Neural progenitor cell (in vitro differentiated cells): ENCODE measurements at places on chromosomes 16 and 17. TPM values are rescaled to one million over a fixed set of nuclear protein-coding genes. Genes with fewer than 3 reads are reported as not detected.

DNA sequence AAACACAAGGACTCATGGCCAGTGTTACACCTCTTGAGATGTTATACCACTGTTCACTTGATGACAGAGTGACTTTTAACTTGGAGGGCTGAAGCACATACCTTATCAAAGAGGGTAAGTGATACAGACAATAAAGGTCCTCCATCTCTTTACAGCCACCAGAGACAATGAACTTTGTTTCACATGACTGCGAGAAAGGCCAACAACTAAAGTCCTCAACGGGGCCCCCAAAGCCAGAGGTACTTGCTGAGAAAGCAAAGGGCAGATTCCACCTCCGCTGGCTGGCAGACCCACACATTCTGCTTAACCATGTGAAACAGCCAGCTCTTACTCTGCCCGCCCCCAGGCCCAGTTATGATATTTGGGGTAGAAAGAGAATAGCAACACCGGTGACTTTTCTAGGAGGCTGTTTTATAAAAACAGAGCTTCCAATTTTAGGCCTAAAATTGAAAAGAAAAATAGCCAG, 21.4 kb downstream of the DCUN1D3 start:
- no peak for DNase-seq

DNA sequence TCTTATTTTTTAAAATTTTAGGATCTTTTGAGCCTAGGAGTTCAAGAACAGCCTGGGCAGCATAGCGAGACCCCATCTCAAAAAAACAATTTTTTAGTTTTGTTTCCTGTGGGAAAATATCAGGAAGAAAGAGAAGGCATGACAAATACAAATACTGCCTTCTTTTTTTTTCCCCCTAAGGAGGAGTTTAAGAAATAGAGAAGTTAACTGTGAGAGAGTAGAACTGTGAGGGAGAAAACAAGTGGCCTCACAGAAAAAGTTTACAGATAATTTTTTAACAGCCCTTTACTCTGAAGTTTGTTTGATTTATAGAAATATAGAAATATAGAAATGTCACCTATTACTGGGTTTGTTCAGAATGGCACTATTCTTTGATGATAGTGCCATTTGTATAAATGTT, 21.1 kb downstream of the TTYH2 start:
- DNase-seq: no peak

DNA sequence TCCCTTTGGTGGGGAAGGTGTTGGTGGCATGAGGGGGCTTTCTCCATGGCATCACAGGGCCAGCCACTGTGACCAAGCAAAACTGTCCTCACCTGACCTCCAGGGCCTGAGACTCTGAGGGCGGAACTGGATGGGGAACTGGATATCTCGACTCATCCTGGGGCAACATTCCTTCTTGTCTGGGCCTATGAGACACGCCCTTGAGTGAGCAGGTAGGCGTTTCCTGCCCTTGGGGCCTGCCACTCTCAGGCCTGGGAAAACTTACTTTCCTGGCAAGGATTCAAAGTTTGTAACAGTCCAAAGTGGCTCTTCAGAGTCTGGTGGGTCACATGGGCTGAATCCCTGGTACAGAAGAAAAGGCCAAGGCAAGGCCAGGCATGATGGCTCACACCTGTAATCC, 9.6 kb downstream of the MT1X start:
- DNase-seq: no peak

Gene SSTR5
- not detected in 2 replicates for total RNA-seq

DNA sequence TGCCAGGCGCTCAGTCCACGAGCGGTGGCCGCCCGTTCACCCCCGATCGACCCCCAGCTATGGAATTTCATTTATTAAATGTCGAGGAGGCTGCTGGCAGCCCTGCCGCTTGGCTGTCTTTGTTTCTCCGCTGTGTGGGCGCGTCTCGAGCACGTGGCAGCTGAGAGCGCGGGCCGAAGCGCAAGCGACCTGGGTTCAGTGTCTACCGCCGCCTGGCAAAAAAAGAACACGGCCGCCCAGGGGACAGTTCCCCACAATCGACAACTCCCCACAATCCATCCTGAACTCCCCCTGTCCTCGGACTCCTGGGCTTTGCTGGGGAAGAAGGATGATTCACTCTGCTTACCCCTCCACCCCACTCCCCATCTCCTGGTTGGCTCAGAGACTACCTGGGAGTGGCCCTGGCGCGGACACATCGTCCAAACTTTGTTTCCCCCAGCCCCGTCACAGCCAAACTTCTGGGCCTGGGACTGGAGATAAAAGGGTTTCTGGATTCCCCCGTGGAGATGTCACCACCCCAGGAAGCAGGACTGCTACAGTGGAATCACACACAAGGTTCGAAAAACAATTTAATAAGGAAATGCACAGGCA, 1.7 kb upstream of the ANKRD13B start:
- peak; percentile 76 for DNase-seq

DNA sequence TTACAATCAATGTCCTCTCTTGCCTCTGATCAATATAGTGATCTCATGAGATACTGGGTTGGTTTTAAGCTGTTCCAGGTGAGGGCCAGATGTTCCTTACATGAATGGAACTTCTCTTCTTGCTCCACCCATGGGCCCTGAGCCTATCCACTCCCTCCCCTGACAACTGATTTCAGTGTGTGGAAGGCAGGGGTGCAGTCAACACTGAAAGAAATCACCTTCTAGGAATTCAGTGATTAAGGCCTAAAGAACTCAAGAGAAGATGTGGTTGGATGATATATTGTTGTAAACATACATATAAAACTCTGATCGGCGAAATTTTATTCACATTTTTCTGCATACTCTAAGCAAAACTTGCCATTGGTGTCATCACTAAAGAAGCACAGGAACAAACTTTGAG, 6.7 kb upstream of the GOSR2 start:
- no peak for DNase-seq

GRCh38 chr17:40100419-40100668, at the start of gene NR1D1:
Gene NR1D1 (minus strand): TSS chr17:40100589. CDS start chr17:40100094, 495 bp downstream.
- no peak for DNase-seq

Gene BAIAP3
- 0.34 and 4.0 TPM in 2 replicates for total RNA-seq

GRCh38 chr17:30819971-30820705, 4.4 kb downstream of the CRLF3 start:
- no peak for DNase-seq

- peak; percentile 44 for DNase-seq
Observed at GRCh38 chr17:41322094-41322902, 6.8 kb upstream of the KRTAP17-1 start.

DNA sequence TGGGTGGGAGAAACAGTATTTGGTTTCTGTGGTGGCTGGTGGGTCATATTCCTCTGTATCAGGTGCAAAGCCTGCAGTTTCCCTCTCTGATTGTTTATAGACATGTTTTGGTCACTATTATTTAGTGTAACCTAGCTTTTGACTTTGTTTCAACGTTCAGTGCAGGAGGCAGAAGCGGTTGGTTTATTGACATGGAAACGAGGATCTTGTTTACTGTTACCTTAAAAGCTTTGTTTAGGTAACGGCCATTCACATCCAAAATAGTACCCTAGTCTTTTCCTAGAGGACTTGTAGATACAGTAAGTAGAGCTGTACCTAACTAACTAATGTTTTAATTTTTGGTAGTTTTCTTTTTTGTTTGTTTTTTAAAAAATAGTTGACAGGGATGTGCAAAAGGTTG, 3.5 kb downstream of the MSI2 start:
- DNase-seq: no peak

DNA sequence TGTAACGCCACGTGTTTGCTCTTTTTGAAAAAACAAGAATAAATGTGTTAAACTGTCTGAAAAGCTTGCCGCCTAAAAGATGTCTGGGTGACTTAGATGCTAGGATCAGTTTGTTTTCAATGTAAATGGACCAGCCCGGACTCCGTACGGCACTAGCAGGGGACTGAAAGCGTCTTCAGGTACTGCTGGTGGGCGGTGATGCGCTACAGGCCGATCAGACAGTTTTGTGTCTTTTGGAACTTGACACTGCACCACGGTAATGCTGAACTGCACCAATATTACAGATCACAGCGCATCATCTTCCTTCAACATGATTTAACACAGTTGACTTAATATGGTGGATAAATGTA, 727 bp upstream of the MBTPS1 start:
- peak; percentile 58 for DNase-seq

- DNase-seq: no peak
Observed at GRCh38 chr16:20844588-20844987, 38.3 kb downstream of the REXO5 start.

- DNase-seq: no peak
Observed at GRCh38 chr17:48110761-48111160, 3.2 kb downstream of the SNX11 start.

- DNase-seq: no peak
Observed at GRCh38 chr16:31507617-31507928, 618 bp downstream of the RUSF1 start.

Gene KRTAP2-1
- not detected in 2 replicates for total RNA-seq

Gene PTX4
- total RNA-seq: not detected in 2 replicates

Gene TBC1D3H
- not detected in 2 replicates for total RNA-seq

Gene OR1F1
- not detected in 2 replicates for total RNA-seq

Gene KRT15
- 0.15 TPM in 1 of 2 replicates, not detected in the other for total RNA-seq

DNA sequence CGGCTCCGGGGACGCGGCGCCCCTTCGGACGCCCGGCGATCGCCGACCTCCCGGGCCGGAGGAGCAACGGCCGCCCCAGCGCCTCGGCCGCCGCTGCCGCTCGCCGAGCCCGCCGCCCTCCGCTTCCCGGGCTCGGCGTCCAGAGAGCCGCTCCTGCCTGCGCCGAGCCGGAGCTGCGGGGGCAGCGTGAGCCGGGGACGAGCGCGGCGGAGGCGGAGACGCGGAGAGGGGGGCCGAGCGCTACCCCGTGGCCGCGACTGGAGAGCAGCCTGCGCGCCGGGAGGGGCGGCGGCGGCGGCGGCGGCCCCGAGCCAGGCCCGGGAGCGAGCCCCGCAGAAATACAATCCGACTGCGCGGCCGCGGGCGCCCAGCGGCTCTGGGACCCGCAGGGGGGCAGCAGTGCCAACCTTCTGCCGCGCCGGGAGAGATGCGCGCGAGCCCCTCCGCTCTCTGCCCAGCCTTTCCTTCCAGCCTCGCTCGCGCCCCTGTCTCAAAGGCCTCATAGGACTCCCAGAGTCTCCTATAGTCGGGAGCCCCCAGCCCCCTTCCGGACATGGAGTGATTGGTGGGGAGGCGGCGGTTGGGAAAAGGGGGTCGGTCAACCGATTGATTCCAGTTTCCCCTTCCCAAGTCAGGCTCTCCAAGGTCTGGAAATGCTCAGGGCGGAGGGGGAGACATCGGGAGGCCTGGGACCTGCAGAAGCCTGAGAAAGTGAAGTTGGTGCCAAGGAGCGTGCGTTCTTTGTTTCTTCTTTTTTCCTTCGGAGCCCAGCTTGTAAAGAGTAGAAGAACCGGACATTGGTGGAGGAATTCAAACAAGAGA, 1.0 kb upstream of the SDK2 start:
- peak; percentile 94 for DNase-seq

DNA sequence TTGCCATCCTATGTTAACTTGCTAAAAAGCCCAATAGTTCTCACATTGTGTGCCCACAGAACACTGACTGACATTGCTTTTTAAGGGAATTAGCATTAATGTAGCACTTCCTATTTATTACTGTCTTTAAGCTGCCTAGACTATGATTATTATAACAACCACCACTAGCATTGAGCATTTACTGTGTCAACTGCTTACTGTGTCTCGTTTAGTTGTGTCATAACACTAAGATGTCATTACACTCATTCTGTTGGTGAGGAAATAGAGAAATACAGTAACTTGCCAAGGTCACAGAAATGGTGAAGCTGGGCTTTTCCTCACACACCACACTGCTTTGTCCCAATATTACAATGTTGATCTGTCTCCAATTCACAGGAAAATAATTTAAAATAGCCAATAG, 30.2 kb downstream of the TRIM25 start:
- no peak for DNase-seq

Gene HIGD1B
- total RNA-seq: not detected in 2 replicates

- no peak for DNase-seq
Observed at GRCh38 chr16:78405833-78406232, 306.4 kb downstream of the WWOX start.

DNA sequence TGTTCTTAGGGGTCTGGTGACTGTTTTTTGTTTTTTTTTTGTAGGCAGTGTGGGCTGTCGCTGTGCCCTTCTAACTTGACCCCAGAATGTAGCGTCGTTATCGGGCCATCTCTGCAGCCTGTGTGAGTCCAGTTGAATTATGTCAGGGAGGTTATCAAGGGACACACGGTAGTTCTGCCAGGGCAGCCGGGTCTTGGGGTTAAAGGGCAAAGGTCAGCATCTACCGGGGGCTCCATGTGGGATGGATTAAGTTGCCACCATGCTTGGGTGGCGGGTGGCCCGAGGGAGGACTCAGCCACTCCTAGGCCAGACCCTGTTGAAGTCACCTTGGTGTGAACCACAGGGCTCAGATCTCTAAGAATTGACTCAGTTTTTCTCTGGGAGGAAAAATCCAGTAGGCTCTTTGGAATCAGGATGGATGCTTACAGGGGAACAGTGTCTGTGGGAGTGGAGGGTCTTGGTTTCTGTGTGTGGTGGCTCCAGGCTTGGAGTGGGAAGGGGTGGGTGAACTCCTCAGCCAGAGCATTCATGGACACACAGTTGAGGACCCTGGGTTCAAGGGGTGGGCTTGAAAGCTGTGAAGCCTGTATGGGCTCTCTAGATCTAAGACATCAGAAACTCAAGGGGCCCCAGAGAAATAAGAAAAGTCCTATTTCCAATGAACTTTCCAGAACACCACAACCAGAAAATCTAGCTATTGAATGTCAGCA, 191.7 kb downstream of the IRF8 start:
- no peak for DNase-seq

Gene TBC1D3I
- 0.22 TPM in 1 of 2 replicates, not detected in the other for total RNA-seq

DNA sequence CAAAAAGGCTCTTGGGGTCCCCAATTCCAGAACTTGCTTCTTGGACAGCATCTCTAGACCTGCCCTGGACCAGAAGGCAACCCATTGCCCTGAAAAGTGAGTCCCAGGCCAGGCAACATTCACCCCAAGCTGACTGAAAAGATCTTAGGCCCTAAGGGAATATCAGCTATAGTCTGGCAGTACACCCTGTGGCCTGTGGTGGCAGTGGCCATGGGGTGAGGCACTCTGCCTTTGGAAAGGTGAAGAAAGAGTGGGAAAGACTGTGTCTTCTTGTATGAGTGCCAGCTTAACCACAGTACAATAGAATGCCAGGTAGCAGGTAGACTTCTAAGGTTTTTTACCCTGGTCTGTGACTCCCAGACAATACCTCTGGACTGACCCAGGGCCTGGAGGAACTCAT, 564.5 kb downstream of the CDH8 start:
- no peak for DNase-seq

DNA sequence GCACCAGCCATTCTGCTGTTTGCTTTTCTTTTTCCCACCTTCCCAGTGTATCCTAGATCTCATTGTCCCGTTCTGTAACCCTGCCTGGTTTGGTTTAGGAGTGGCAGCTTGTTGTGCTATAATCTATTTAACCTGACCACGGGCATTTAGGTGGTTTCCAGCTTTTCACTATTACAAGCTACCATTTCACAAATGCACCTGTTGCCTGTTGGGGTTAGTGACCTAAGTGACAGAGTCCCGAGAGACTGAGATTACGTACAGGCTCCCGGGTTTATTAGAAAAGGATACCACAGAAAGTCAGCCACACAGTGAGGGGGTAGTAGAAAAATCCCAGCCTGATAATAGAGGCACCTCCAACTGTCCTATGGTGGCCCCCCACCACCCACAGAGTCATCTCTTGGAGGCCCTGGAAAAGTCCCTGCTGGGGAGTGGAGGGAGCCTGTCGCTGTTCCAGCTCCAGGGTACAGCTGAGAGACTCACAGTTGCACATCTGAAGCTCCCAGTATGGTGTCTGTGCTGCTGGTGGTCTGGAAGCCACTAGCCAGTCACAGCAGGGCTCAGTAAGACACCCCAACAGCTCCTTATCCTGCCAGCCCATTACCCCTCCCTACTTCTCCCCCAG, 21.2 kb downstream of the CLEC16A start:
- no peak for DNase-seq
